Renal cortical epithelial cell (primary cell): ENCODE measurements at places on chromosomes 1 and 21.
A peak's percentile ranks its signal among the peaks of the same experiment; 100 is the strongest.

- DNase-seq: no peak
Measured at GRCh38 chr1:52544665-52545525, 8.0 kb downstream of the TUT4 start.

- DNase-seq: peak; percentile 19
Measured at GRCh38 chr1:65911679-65912078, 119.0 kb downstream of the PDE4B start.

DNA sequence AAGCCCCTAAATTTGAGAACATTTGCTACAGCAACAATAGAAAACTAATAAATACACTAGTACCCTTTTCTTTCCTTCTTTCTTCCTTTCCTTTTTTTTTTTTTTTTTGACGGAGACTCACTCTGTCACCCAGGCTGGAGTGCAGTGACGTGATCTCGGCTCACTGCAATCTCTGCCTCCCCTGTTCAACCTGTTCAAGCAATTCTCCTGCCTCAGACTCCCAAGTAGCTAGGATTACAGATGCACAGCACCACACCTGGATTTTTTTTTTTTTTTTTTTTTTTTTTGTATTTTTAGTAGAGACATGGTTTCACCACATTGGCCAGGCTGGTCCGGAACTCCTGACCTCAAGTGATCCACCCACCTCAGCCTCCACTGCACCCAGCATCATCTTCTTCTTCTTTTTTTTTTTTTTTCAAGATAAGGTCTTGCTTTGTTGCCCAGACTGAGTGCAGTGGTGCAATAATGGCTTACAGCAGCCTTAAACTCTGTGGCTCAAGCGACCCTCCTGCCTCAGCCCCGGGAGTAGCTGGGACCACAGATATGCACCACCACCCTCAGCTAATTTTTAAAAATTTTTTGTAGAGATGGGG, 19.6 kb upstream of the CBR3 start:
- DNase-seq: no peak

- no peak for DNase-seq
Measured at GRCh38 chr1:10192263-10192662, 18.1 kb upstream of the KIF1B start.
